ENCODE measurements at places on chromosomes 3 and 15. TPM values are rescaled to one million over a fixed set of nuclear protein-coding genes. Genes with fewer than 3 reads are reported as not detected.

GRCh38 chr3:157333551-157333991, 103.1 kb upstream of the PTX3 start:
- no peak overlapping the region for H3K27ac ChIP-seq
- no peaks in the 10 kb centered on the region for H3K36me3 ChIP-seq
- no peak overlapping the region for H3K4me3 ChIP-seq
- H3K4me1 ChIP-seq: no peaks in the 10 kb centered on the region
- no peak for DNase-seq
- no peaks in the 10 kb centered on the region for H3K27me3 ChIP-seq

- no peaks in the 10 kb centered on the region for H3K36me3 ChIP-seq
- no peak overlapping the region for H3K4me3 ChIP-seq
- H3K27me3 ChIP-seq: no peaks in the 10 kb centered on the region
- no peaks in the 10 kb centered on the region for H3K4me1 ChIP-seq
- no peak for DNase-seq
These were observed 29.5 kb downstream of the GALNT15 start for GRCh38 chr3:16203671-16204629.

DNA sequence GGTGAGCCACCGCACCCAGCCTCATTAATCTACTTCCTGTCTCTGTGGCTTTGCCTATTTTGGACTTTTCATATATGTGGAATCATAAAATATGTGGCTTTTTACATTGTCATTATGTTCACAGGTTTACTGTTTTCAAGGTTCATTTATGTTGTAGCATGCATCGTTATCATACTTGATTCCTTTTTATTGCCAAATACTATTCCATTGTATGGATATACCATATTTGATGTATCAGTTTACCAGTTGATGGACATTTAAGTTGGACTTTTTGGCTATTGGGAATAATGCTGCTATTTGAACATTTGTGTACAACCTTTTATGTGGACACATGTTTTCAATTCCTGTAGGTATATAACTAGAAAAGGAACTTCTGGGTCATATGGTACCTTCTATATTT, 14.0 kb downstream of the GXYLT2 start:
- peaks cover 5% of the 10 kb centered on the region for H3K4me1 ChIP-seq
- H3K27ac ChIP-seq: no peak overlapping the region
- H3K4me3 ChIP-seq: no peak overlapping the region

GRCh38 chr15:92901072-92901761, 1.1 kb downstream of the CHD2 start:
- peak overlapping the region; percentile 49 for H3K4me3 ChIP-seq
- peaks cover 23% of the 10 kb centered on the region for H3K36me3 ChIP-seq
- H3K27ac ChIP-seq: peak overlapping the region; percentile 96
- no peak for DNase-seq

DNA sequence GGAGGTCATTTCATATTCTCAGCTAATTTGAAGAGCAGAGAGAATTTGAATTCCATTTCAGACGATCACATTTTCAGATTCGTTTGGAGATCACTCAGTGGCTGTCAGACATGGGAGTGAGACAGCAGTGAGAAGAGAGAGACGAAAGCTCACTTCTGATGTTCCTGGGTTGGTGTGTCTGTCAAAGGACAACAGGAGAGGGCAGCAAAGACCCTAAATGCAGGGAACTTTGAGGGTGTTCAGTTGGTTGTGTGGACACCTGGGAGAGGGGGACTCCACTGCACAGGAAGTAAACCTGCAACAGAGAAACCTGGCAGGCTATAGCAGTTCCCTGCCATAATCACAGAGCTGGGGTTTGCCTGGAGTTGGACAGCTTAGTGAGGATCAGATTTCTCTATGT, 675.1 kb downstream of the SQOR start:
- no peaks in the 10 kb centered on the region for H3K36me3 ChIP-seq
- DNase-seq: no peak

DNA sequence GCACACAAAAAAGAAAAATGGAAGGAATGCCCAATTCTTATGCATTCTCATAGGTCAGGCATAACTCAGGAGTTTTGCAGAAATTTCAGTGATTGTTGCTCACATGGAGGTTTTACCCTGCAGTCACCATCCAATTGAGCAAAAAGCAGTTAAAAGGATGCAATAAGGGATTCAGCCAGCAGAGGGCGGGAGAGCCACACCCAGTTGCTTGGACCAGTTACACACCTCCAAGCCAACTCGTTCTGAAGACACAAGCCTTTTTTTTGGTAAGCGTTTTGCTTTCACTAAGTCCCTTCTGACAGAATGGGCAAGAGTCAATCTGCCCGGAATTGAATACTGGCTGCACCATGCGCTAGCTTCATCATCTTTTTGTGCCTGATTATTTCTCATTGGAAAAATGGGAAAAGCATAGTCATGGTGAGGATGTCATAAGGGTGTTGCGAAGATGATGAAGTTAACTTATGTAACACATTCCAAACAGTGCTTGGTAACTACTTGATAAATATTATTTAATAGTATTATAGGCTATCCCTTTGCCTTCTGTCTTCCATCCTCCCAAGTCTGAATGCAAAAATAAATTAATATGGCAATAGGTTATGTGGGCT, 154.4 kb upstream of the SGO1 start:
- no peaks in the 10 kb centered on the region for H3K4me1 ChIP-seq
- DNase-seq: peak; percentile 76
- H3K27ac ChIP-seq: no peak overlapping the region
- H3K27me3 ChIP-seq: no peaks in the 10 kb centered on the region
- no peaks in the 10 kb centered on the region for H3K36me3 ChIP-seq

GRCh38 chr3:123272547-123272946, 70.8 kb downstream of the SEC22A start:
- no peak for DNase-seq
- H3K4me1 ChIP-seq: no peaks in the 10 kb centered on the region
- H3K4me3 ChIP-seq: no peak overlapping the region
- no peaks in the 10 kb centered on the region for H3K36me3 ChIP-seq
- H3K27ac ChIP-seq: no peak overlapping the region

DNA sequence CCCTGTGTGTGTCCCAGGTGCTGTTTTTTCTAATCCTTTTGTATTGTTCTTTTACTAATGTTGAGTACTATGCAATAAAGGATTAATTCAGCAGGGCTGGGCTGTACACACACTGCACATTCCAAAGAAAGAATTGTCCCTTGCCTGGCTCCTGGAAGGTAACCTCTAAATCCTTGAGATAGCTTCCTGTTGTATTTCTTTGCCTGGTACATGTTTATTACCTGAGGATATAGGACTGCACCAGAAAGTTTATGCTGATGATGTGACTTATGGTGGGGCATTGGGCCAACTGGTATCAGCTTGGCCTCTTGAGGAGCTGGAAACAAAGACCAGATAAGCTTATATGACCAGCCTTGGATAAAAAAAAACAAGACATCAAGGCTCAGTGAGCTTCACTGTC, 26.6 kb upstream of the FAN1 start:
- H3K36me3 ChIP-seq: no peaks in the 10 kb centered on the region
- no peak overlapping the region for H3K27ac ChIP-seq
- H3K27me3 ChIP-seq: no peaks in the 10 kb centered on the region
- DNase-seq: no peak
- no peak overlapping the region for H3K4me3 ChIP-seq

DNA sequence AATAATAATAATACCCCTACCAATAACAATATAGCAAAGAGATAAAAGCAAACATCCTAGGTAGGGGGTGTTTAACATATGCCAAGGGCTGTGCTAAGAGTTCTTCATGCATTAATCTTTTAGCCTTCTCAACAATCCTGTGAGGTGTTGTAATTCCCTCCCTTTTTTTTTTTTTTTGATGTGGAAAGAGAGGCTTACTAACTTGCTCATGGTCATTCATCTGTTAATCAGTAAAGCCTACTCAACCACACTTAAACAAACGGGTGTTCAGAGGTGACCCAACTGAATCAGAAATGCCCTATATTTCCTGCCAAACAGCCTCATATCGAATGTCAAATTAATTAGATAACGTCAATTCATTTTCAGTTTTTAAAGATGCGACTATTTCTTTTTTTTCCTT, 232.1 kb downstream of the CTNNB1 start:
- no peaks in the 10 kb centered on the region for H3K36me3 ChIP-seq
- DNase-seq: no peak
- no peak overlapping the region for H3K27ac ChIP-seq
- H3K4me3 ChIP-seq: no peak overlapping the region

GRCh38 chr15:36642311-36642710, 62.9 kb downstream of the CDIN1 start:
- no peaks in the 10 kb centered on the region for H3K4me1 ChIP-seq
- no peaks in the 10 kb centered on the region for H3K36me3 ChIP-seq
- no peak for DNase-seq
- H3K4me3 ChIP-seq: no peak overlapping the region

DNA sequence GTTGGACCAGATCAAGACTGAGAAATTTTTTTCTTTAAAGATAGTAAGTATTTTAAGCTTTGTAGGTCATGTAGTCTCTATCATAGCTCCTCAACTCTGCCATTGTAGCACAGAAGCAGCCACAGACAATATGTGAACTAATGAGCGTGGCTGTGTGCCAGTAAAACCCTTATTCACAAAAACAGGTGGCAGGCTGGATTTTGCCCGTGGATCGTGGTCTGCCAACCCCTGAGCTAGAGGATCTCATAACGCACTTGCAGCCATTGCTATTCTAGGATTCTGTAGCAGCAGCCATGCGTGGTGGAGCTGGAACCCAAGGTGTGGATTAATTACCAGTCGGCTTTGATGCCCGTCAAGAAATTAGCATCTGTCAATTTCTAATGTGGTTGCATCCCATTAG, 68.7 kb upstream of the PLXNA1 start:
- no peaks in the 10 kb centered on the region for H3K36me3 ChIP-seq
- H3K4me1 ChIP-seq: no peaks in the 10 kb centered on the region
- no peak for DNase-seq
- no peaks in the 10 kb centered on the region for H3K27me3 ChIP-seq
- no peak overlapping the region for H3K4me3 ChIP-seq

- H3K27me3 ChIP-seq: no peaks in the 10 kb centered on the region
- H3K27ac ChIP-seq: peak overlapping the region; percentile 85
- peaks cover 75% of the 10 kb centered on the region for H3K4me1 ChIP-seq
- H3K36me3 ChIP-seq: peaks cover 7% of the 10 kb centered on the region
These were observed 670 bp upstream of the ISLR start for GRCh38 chr15:74172701-74173379.

DNA sequence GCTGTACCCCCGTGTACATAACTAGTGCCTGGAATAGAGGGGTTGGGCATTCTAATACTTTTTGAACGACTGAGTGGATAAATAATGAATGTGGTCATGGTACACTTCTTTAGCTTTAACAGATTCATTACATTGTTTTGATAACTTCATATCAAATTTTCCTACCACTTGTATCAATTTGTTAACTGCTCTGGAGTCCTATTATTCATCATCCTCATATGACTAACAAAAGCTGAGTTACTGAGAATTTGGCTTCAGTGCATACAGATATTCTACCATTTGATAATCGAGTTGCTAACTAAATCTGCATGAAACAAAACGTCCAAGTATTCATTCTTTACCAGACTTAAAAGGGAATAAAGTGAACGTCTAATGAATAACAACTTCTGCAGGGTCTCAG, 31.7 kb downstream of the FRMD5 start:
- H3K27ac ChIP-seq: no peak overlapping the region
- no peaks in the 10 kb centered on the region for H3K4me1 ChIP-seq
- no peaks in the 10 kb centered on the region for H3K36me3 ChIP-seq
- no peak for DNase-seq
- no peak overlapping the region for H3K4me3 ChIP-seq
- H3K27me3 ChIP-seq: no peaks in the 10 kb centered on the region

- no peak overlapping the region for H3K27ac ChIP-seq
- H3K36me3 ChIP-seq: no peaks in the 10 kb centered on the region
- no peak overlapping the region for H3K4me3 ChIP-seq
- no peak for DNase-seq
These were observed 48.7 kb downstream of the ECT2 start for GRCh38 chr3:172799246-172799645.

DNA sequence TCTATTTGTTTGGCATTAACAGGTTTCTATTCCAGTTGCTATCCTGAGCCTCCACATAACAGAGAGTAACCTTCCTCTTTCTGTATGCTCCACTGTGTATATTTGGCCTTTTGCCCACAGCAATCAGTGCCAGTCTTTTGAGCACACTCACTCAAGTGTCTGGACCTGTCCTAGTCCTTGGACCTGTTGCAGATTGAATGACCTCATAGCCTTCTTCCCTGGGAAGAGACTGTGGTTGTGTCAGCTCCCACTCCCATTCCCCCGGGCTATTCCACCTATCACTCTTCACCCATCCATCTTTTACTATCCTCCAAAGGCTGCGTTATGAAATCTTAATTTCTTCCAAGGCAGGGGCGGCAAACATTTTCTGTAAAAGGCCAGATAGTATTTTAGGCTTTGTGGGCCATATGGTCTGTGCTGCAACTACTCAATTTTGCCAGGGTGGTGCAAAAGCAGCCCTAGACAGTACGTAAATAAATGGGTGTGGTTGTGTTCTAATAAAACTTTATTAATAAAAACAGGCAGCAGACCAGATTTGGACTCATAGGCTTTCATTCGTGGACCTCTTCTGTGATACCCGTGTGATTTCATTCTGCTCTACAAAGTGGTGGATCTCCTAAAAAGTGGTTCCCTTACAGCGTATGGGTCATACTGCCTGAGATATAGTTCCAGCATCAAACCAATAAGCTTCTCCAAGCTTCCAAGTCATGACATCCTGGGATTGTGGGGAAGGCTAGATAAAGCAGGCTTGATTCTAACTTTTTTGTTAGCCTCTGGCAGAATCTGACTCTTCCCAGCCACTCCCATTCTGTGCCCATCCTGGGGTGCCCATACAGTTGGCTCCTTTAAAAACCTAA, 57.4 kb downstream of the CDAN1 start:
- H3K27ac ChIP-seq: no peak overlapping the region
- no peak for DNase-seq
- peaks cover 83% of the 10 kb centered on the region for H3K36me3 ChIP-seq
- no peaks in the 10 kb centered on the region for H3K4me1 ChIP-seq
- no peaks in the 10 kb centered on the region for H3K27me3 ChIP-seq
- no peak overlapping the region for H3K4me3 ChIP-seq

- no peaks in the 10 kb centered on the region for H3K27me3 ChIP-seq
- no peak overlapping the region for H3K27ac ChIP-seq
- H3K4me3 ChIP-seq: no peak overlapping the region
- peak; percentile 78 for DNase-seq
- H3K4me1 ChIP-seq: peaks cover 9% of the 10 kb centered on the region
These were observed 5.1 kb upstream of the SEMA7A start for GRCh38 chr15:74438721-74439316.

Gene TRIM42
- polyA plus RNA-seq: not detected

Gene TMPRSS7
- polyA plus RNA-seq: not detected

Gene CDHR4
- 0.16 TPM for polyA plus RNA-seq

Gene ADAMTS7
- polyA plus RNA-seq: 0.23 TPM

Gene ARID3B
- polyA plus RNA-seq: 5.4 TPM

Gene AADACL2
- not detected for polyA plus RNA-seq
